ENCODE measurements at places on chromosomes 3 and 15. TPM values are rescaled to one million over a fixed set of nuclear protein-coding genes. Genes with fewer than 3 reads are reported as not detected.

GRCh38 chr15:47355759-47356158, 361.5 kb upstream of the SEMA6D start:
- no peak for DNase-seq

- DNase-seq = no peak
Measured at GRCh38 chr3:62451211-62451887, 78.0 kb upstream of the FEZF2 start.

The MELTF gene
- total RNA-seq = 3.4 TPM

The SEMA6D gene
- 8.8 TPM for total RNA-seq

DNA sequence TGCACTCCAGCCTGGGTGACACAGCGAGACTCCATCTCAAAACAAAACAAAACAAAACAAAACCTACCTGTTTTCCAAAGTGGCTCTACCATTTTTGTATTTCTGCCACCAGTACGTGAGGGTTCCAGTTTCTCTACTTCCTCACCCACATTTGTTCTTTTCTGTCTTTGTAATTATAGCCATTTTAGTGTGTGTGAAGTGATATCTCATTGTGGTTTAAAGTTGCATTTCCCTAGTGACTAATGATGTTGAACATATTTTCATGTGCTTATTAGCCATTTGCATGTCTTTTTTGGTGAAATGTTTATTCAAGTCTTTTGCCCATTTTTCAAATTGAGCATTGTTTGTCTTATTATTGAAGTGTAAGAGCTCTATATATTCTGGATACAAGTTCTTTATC, 50.7 kb downstream of the TRA2B start:
- DNase-seq = no peak

Measured in ureter (tissue), 1 donor.